ENCODE measurements at places on chromosomes 12 and 14.

- no peak for DNase-seq
These were observed 101.6 kb downstream of the TSPAN9 start for GRCh38 chr12:3178671-3179313.

GRCh38 chr12:122322501-122322900 is 56.2 kb upstream of the VPS33A start:
- DNase-seq: no peak

- no peak for DNase-seq
These were observed 15.1 kb upstream of the NGDN start for GRCh38 chr14:23454445-23454856.

DNA sequence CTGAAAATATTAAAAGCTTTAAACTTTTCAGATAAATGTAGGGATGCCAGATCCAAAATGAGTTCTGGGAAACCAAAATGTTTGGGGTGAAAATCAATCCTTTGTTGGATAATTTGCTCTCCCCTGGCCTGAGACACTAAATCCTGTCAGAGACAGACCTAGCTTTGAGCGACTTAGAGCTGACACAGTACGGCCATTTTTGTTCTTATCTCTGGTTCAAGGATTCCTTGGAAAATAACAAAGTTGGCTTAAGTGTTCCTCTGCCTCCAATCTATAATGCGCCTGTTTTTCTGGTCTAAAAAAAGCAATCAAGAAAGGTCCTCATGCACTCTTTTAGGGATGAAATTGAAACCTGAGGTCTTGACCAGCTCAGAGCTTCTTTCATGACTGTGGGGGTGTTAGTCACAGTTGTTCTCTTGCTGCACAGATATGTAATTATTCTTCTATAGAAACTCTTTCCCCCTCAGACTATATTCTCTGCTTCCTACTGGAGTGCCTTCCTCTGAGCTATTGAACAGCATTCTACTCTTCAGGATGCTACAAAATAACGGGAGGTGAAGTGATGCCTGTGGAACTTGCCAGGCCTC is 52.3 kb upstream of the EGLN3 start:
- no peak for DNase-seq

DNA sequence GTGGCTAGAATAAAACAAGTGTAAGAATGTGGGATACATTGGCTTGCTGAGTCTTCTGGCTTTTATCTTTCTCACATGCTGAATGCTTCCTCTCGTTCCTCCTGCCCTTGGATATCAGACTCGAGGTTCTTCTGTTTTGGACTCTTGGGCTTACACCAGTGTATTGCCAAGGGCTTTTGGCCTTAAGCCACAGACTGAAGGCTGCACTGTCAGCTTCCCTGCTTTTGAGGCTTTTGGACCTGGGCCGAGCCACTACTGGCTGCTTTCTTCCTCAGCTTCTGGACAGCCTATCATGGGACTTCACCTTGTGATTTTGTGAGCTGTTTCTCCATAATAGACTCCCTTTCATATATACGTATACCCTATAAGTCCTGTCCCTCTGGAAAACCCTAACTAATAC is 300.9 kb upstream of the STXBP6 start:
- no peak for DNase-seq

DNA sequence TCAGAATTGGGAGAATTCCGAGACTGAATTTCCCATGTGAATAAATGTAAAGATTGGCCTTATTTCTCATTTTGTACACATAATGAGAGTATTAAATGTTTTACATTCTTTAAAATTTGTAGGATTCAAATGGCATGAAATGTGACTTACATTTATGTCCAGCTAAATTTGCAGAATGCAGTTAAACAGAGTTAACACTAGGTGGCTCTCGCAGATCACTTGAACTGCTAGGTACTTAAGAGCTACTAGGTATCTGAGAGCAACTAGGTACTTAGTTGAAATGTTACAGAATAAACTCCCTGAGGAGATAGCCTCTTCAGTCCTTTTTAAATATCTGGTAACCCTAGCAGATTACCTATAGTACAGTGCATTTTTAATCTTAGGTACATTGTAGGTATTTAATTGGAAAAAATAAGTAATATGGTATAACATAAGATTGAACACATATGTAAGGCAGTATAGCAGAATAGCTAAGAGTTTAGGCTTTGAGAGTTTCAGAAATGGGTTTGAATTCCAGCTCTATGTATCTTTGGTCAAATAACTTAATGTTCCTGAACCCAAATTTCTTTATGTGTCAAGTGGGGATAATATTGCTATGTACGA is 73.8 kb downstream of the KIAA0586 start:
- DNase-seq: no peak

- no peak for DNase-seq
These were observed 28.7 kb downstream of the PPM1A start for GRCh38 chr14:60277605-60278190.

- DNase-seq: no peak
These were observed 146.3 kb downstream of the TMTC2 start for GRCh38 chr12:82832981-82833380.

GRCh38 chr12:121976950-121977349 is 44.7 kb upstream of the BCL7A start:
- DNase-seq: no peak

DNA sequence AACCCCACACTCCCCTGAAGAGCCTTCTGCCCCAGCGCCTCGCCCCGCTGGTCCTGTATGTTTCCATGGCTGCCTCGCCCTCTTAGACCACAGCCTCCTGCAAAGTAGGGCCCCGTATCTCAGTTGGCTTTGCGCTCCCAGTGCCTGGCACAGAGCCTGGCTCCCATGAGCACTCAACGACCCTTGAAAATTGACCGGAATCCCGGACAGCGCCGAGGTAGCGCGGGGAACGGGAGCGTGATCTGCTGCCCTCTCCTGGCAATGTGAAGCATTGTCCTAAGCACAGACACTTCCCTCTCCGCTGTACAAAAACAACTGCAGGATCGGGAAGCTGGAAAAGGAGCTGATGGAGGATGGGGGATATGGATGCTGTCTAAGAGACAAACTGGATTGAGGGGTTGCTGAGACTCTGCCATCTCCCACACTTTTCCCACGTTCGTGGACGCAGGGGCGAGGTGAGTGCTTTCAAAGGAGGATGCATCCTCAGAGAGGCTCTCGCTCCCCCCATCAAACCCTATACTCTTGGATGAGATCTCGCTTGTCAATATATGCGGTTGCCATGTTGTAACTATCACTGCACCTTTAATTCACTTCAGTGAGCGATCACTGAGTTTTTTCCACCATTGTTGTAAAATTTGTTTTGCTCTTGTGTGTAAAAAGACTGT is 10.7 kb upstream of the FKBP4 start:
- peak; percentile 45 for DNase-seq

GRCh38 chr12:68406134-68406576 is 74.0 kb upstream of the MDM1 start:
- peak; percentile 9 for DNase-seq

- DNase-seq: no peak
These were observed 745 bp upstream of the PPP1R36 start for GRCh38 chr14:64549016-64549415.

GRCh38 chr14:75418850-75419768 is 8.7 kb upstream of the JDP2 start:
- DNase-seq: no peak

- no peak for DNase-seq
These were observed 27.9 kb downstream of the ACTN1 start for GRCh38 chr14:68951035-68951797.

GRCh38 chr12:30997685-30998440 is 71.3 kb downstream of the TSPAN11 start:
- no peak for DNase-seq

All from frontal cortex (tissue), 4 donors.